ENCODE measurements at places on chromosomes 13 and 19.

GRCh38 chr19:1103132-1103707, 574 bp upstream of the GPX4 start:
- no peak for DNase-seq

DNA sequence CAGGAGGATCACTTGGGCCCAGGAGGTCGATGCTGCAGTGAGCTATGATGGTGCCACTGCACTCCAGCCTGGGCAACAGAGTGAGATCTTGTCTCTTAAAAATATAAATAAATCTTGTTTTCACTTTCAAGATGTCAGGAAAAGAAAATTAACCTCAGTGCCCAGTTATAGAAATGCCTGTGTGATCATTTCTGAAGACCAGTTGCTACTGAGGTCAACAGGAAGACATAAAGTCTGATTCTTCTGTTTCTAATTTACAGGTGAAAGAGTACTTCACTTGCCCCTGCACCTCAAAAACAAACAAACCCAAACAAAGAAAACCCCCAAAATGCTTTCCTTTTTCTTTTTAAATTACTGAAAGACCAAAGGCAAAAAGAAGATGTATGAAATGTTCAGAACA, 174.3 kb upstream of the NBEA start:
- no peak for DNase-seq

- no peak for DNase-seq
These were observed 733.7 kb upstream of the ATXN8OS start for GRCh38 chr13:69373747-69374425.

DNA sequence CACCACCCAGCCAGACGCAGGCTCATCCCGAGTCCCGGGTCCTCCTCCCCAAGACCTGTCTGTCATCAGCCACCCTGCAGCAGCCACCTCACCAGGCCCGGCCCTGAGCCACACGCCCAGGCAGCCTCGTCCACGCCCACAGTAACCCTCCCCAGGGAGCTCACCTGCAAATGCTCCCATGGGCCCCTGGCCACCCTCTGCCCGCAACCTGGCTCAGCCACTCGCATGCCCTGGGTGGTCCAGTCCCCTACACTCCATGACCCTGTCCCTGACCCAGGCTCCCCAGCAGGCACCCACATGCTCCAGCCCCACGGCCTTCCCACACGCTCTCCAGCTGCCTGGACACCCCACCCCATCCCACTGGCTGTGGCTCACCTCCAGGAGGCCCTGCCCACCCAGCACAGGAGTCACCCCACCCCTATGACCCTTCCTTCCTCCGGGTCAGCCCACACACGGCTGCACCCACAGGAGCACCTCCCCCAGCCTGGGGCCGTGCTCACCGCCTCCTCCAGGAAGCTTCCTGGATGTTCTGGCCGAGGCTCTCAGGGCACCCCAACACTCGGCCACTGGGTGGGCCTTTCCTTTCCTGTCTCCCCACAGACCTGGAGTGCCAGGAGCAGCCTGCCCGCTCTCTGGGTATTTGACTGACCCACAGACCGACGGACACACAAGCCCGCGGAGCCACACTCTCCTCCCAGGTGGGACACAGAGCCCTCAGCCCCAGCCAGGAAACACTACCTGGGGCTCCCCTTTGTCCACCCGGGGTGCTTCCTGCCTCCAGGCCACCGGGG, 3.6 kb downstream of the TMEM259 start:
- no peak for DNase-seq

- peak; percentile 48 for DNase-seq
These were observed 8.8 kb upstream of the BBC3 start for GRCh38 chr19:47239610-47240296.

DNA sequence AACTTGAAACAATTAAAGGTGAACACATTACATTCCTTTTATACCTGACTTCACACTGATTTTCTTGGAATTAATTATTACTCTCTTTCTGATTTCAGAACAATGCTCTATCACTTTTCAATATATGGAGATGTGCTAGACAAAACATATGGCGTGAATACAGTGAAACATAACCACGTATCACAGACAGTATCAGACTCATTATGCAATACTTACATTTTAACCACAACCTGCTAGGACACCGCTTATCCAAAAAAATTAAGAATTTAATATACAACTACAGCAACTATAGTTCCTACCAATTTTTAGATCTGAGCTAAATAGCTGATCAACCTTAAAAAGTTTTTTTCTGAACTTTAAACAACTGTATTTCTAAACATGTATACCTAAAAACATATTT, 9.9 kb downstream of the HSPH1 start:
- DNase-seq, result no peak

DNA sequence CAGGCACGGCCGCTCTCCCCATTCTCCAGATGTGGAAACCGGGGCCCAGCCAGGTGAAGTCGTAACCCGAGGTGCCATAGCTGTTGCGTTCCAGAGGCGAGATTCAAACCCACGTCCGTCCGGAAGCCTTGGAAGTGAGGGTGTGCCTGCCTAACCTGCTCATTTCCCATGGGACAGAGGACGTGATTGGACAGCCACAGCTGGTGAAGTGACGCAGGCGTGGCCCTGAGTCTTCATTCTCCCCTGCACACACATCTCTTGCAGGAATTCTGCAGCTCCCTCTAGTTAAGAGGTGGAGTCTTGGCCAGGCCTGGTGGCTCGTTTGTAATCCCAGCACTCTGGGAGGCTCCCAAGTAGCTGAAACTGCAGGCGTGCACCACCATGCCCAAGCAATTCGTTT, 16.8 kb downstream of the MEIS3 start:
- no peak for DNase-seq

DNA sequence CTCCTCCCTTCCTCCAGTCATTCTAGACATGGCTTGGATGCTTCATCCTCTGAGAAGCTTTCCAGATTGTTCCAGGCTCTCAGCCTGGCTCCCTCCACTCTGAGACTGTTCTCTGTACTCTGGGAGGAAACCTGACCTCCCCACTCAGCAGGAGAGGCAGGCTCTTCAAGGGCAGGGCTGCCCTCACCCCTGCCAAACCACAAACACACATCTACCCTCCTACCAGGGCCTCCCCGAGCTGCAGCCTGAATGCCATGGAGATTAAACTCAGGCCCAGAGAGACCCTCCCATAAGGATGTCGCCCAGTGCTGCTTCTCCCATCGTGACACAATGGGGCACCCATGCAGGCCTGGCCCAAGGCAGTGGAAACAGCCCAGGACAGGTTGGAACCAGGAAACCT, 16.2 kb downstream of the NUMBL start:
- no peak for DNase-seq

Measured in activated naive CD4-positive, alpha-beta T cell treated with anti-CD3 and anti-CD28 coated beads, Interleukin-2, amount 50 U/mL, for 16 hours (primary cell).